M059J (cell line): ENCODE measurements at places on chromosomes 1 and 21.

DNA sequence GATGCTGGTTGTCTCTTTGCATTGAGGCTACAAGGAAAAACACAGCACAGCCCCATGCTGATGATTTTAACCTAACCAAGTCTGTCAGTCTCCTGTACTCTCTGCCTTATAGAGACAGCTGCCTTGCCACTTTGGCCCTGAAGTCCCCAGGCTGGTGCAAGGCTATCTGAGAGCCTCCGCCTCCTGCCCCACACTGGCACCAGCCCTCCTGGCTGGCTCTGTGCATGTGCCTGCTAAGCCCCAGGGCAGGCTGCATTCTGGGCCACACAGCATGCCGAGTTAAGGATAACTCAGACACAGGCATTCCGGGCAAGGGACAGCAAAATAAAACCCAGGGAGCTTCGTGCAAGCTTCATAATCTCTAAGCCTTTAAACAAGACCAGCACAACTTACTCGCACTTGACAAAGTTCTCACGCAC, 910 bp downstream of the RUNX1 start:
- peak; percentile 84 for DNase-seq

DNA sequence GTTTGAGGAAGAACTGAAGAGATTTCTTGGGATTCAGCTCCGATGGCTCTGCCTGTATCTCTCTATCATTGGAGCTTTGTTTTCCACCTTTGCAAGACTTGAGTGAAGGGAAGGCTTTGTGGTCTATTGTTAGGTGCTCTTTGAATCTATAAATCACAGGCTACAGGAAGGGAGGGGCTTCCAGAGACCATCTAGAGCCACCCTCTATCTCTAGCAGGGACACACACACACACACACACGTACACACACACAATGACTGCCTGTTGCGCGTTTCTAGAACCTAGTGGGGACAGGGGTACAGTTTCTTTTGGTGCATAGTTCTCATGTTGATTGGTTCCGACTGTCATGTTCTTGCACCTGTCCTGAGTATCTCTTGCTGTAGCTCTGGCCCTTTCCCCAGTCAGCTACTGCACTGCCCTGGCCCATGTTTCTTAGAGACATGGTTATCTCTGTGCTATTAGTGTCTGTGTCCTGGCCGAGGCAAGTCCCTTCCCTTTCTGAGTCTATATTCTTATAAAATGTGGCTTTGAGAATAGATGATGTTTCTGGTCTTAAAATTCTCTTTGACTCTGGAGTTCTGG, 60.7 kb downstream of the MAN1C1 start:
- no peak for DNase-seq

GRCh38 chr1:94737124-94737998, 82.8 kb upstream of the SLC44A3 start:
- peak; percentile 83 for DNase-seq

DNA sequence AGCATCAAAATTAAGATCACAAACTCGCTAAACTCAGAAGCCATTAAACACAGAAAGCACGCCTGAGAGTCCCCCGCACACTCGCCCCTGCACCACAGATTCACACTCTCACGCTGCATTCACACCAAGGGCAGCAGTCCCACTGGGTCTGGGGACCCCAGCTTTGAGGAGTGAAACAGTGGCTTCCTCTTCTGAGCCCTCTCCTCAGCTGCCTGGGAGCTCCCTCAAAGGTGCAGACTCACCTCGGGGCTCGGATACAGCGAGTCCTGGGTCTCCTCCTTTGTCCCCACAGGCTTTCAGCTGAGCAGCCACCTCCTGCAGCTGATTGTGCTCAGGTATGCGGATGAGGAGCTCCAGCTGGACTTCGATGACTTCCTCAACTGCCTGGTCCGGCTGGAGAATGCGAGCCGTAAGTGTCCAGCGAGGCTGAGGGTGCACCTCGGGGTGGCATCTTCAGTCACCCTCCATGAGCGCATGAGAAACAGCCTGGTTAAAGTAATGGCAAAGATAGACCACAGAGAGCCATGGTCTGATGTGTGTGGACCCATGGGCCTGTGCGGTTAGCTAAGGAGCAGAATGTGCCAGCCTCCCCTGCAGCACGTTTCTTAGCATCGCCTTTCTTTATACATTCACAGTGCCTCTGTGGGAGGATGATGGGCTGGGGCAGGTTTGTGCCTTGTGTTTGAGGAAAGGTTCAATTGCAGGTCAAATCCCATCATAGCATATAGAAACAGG, 47.9 kb downstream of the CAPN9 start:
- no peak for DNase-seq

- DNase-seq: no peak
Observed at GRCh38 chr1:88701275-88701674, 17.2 kb downstream of the PKN2 start.

DNA sequence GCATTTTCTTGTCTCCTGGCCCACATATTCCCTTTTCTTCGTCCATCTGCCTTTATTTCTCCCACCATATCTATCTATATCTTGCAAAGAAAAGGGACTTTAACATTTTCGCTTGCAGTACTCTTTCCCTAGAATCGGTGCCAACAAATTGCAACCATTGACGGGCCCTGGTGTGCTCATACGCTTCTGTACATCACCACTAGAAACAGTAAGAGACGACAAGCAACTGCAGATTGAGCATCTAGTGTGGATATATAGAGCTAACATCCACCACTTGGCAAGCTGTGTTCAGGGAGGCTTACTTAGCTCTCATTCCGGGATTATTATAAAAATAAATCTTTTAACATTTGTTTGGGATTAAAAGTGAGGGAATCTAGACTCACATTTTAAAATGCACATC, 230.8 kb upstream of the PKN2 start:
- DNase-seq: no peak

DNA sequence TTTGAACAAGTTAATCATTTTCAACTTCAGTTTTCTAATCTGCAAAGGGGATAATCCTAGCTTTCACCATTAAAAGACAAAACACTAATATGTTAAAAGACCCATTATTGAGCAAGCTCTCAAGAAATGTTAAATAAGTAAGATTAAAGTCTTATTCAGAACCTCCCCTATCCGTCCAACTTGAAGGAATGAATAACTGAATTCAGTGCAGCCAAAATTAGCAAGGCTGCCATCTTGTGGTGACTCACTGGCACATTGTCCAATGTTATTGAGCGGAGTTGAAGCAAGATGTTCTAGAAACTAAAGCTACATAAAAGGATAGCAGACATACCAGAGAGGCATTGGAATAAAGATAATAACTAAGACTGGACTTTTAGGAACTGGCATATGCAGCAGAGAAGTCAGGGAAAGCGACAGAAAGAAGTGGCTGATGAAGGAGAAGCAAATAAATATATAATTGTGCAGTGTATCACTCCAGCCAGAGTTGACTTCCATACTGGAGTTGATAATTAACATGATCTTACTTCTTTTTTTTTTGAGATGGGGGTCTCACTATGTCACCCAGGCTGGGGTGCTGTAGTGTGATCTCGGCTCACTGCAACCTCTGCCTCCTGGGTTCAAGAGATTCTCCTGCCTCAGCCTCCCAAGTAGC, 8.2 kb upstream of the CAP1 start:
- DNase-seq: peak; percentile 65

- DNase-seq: no peak
Observed at GRCh38 chr1:171653796-171654195, 1.3 kb upstream of the MYOC start.

GRCh38 chr1:172938681-172939080, 112.1 kb downstream of the TNFSF18 start:
- peak; percentile 59 for DNase-seq

- DNase-seq: peak; percentile 26
Observed at GRCh38 chr1:202964791-202965410, 2.2 kb downstream of the CYB5R1 start.

- DNase-seq: no peak
Observed at GRCh38 chr1:218739426-218739825, 394.3 kb downstream of the TGFB2 start.

DNA sequence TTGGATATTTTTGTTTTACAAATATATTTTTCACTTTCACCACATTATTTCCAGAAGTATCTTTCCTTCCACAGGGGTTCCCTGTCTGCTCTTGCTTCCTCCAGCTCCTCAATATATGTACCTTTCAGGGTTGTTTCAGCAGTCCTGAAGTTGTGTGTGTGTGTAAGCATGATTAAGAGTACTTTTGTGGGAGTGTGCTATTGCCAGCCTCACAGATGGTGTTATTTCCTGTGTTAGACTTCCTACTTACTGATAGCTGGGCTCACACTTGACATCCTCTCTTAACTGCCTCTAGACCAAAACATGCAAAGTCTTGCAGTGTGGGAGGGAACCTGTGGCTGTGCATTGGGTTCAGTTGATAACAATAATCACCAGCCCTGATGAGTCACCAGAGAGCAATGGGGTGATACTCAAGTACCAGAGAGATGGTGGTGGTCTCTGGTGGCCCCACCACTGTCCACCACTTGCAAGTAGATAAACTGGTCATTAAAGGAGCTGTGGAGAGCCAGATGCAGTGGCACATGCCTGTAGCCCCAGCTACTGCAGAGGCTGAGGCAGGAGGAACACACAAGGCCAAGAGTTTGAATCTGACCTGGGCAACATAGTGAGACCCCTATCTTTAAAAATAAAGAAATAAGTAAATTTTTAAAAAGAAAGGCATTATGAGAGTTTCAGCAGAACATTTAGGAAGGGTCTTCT, 126.7 kb downstream of the NR5A2 start:
- DNase-seq: peak; percentile 27

DNA sequence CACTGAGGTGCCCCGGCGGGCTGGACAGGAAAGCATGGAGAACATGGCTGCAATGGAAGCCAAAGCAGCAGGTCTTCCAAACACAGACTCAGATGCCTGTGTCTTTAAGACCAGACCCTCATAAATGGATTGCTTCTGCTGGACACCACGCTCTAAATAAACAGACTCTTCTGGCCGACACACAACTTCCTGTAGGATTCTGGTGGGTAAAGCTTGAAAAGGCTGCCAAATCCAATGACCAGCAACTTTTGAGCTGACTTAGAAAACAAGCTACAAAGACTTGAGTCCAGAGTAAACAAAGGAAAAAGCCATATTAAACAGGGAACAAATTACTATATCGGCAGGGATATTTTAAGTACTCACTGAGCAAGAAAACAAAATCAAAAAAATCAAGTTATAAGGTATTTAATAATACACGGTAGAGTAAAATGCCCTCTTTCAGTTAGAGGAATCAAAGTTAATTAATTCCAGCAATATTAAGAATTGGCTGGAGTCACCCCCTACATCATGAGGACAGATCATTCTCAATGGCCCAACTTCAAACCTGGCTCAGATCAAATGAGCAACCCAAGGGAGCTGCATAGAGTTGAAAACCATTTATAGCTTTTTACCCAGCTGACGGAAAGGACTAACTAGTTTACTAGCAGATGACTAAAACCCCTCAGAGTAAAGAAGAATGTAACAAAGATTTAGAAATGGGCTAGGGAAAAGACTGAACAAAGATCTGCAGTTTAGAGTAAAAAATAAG, 102.4 kb downstream of the TGFBR3 start:
- DNase-seq: peak; percentile 55

- DNase-seq: no peak
Observed at GRCh38 chr1:205240569-205240968, 12.8 kb downstream of the TMCC2 start.

DNA sequence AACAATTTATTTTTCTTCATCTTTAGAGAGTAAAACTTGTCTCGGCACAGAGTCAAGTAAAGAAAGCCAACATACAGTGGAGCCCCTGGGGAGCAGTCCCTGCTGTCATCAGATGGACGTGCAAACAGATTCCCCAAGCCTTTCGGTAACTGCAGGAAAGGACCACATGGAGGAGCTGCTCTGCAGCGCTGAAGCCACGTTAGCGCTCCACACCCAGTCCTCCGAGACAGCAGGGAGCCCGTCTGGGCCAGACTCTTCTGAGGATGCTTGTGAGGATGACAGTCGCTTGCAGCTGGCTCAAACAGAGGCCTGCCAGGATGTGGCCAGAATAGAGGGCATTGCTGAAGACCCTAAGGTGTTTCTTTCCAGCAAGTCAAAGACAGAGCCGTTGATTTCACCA, 77.1 kb upstream of the SCCPDH start:
- no peak for DNase-seq

DNA sequence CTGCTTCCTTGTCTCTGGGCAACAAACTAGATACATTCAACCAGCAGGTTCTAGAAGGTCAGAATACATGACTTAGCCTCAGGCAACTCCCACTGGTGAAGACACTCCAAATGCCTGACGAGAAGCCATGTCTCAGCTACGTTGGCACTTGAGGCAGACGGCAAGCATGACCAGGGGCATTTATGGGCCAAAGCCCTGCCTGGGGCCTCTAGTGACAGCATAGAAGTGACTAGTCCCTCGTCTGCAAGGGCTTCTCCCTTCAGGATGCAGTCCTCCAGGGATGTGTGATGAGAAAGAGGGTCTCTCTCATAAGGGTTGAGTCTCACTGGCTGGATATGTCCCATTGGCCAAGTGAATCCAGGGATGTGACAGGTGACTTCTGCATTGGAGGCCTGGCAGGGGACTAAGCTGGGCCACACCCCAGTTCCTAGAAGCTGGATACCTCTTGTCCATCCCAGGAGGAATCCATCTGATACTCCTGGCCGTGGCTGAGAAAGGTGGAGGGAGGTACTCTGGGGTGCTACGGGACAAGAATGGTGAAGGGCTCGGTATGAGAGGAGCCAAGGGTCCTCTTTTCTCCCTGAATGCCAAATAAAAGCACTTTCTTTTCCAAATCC, 148.6 kb upstream of the HMGB4 start:
- DNase-seq: no peak

DNA sequence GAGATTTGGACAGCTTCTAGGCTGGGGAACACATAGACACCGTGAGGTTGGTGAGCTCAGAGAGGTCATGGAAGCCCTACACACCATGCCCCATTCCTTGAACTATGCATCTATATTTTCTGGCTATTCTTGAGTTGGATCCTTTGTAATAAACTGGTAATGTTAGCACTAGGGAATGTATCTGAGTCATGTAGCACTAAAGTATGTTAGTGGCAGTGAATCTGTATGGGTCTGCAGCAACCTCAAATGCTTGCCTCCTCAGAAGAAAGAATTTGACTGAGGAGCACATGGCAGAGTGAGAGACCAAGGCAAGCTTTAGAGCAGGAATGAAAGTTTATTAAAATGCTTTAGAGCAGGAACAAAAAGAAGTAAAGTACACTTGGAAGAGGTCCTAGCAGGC, 43.7 kb upstream of the LRRC7 start:
- peak; percentile 57 for DNase-seq

- no peak for DNase-seq
Observed at GRCh38 chr1:113170519-113170918, 97.5 kb downstream of the LRIG2 start.

DNA sequence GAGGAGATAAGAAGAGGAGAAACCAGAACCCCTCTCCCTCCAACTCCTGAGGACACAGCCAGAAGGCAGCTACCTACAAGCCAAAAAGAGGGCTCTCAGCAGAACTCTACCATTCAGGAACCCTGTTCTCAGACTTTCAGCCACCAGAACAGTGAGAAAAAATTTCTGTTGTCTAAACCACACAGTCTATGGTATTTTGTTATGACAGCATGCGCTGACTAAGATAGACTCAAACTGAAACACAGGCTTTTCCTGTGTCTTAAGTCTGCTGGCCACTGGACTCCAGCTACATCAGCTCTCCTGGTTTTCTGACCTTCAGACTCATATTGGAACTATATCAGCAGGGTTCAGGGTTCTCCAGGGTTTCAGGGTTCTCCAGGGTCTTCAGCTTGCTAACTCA, 126.5 kb upstream of the TNFSF4 start:
- DNase-seq: peak; percentile 43

GRCh38 chr1:15243275-15244043, 3.6 kb upstream of the FHAD1 start:
- DNase-seq: no peak
